ENCODE measurements at places on chromosomes 2 and 18. TPM values are rescaled to one million over a fixed set of nuclear protein-coding genes. Genes with fewer than 3 reads are reported as not detected.

DNA sequence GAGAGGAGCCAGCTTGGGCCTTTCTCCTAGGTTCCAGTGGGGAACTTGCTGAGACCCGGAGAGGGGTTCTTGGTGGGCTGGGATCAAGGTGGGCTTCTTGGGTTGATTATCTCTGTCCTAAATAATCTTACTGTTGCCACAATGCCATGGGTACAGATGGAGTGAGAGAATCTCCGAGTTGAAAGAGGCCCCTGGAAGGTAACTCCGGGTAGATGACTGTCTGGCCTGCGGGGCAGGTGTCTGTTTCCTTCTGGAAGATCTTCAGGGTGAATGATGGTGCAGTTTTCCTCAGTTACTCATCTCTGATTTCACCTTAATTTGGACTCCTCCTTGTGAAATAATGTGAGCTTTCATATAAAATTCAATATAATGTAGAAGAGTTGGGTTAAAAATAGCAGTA, 159.4 kb downstream of the ACTR3 start:
- DNase-seq: no peak

GRCh38 chr2:182186132-182186735, 200.6 kb downstream of the PPP1R1C start:
- DNase-seq: peak; percentile 10

The ABCG5 gene
- not detected for total RNA-seq

The SCN9A gene
- total RNA-seq: 3.9 TPM

- DNase-seq: no peak
Observed at GRCh38 chr2:112642561-112642960, 3.2 kb upstream of the SLC20A1 start.

Data from H4 (cell line).